Activated CD4-positive, alpha-beta T cell treated with anti-CD3 and anti-CD28 coated beads, Interleukin-2, amount 10 ng/mL, durations not matched to agents 24 days and 14 days (primary cell): ENCODE measurements at places on chromosomes 4 and X. TPM values are rescaled to one million over a fixed set of nuclear protein-coding genes. Genes with fewer than 3 reads are reported as not detected.

- peak; percentile 89 for DNase-seq
These were observed 278.9 kb downstream of the INPP4B start for GRCh38 chr4:142567199-142567598.

- DNase-seq = no peak
These were observed 66.0 kb upstream of the TENM3 start for GRCh38 chr4:182177166-182177565.

DNA sequence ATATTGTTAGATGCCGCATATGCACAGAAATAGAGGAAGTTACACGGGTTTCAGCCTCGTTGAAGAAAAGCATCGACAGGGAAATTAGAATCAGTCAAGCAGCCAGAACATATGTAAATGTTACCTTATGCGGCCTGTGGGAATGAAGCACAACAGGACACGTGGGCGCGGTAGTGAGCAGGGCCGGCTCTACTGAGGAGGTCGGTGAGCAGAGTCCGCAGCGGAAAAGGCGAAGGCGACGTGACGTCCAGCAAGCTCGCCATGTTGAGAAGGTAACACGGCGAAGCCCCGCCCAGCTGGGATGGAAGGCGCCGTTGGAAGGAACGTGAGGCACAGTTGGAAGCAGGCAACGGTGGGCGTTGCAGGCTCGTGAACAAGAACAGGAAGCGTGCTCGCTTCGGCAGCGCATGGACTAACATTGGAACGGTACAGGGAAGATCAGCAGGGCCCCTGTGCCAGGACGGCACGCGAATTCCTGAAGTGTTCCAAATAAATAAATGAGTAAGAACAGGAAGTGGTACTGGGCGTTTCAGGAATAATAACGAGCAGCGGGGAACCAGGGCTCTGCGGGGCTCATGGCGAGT is 54.6 kb downstream of the MTNR1A start:
- no peak for DNase-seq

DNA sequence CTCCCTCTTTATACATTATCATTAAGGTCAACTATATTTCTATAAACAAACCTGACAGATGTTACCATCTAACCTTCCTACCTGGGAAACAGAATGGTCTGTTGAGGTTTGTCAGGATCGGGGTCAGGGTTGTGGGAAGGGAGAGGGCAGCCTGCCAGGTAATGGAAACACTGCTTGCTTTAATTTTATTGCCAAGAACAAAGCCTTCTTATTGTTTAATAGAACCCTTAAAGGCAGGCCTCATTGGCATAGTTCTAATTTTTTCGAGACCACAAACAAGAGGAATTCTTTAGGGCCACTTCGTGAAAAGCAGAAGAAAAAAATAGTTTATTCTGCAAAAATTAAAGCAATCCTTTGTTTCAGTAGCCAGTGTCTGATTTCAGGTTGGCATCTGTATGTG is 113.2 kb downstream of the MID1 start:
- DNase-seq = no peak

GRCh38 chr4:109494563-109494962 is 60.9 kb downstream of the SEC24B start:
- no peak for DNase-seq

GRCh38 chr4:89737888-89738287 is 99.1 kb downstream of the SNCA start:
- no peak for DNase-seq

Gene BEND2
- total RNA-seq = not detected in 2 replicates

Gene HS3ST1
- total RNA-seq = 0.23 and 0.66 TPM in 2 replicates

Gene FAM47A
- not detected in 2 replicates for total RNA-seq
